Stimulated activated naive CD4-positive, alpha-beta T cell treated with Interleukin-2 at 50 U/mL for 16 hours (primary cell): ENCODE measurements at places on chromosomes 16 and 17.

GRCh38 chr17:20187049-20187448 is 177.9 kb downstream of the SPECC1 start:
- DNase-seq = no peak

- no peak for DNase-seq
Observed at GRCh38 chr16:85246473-85246872, 134.2 kb upstream of the CIBAR2 start.

DNA sequence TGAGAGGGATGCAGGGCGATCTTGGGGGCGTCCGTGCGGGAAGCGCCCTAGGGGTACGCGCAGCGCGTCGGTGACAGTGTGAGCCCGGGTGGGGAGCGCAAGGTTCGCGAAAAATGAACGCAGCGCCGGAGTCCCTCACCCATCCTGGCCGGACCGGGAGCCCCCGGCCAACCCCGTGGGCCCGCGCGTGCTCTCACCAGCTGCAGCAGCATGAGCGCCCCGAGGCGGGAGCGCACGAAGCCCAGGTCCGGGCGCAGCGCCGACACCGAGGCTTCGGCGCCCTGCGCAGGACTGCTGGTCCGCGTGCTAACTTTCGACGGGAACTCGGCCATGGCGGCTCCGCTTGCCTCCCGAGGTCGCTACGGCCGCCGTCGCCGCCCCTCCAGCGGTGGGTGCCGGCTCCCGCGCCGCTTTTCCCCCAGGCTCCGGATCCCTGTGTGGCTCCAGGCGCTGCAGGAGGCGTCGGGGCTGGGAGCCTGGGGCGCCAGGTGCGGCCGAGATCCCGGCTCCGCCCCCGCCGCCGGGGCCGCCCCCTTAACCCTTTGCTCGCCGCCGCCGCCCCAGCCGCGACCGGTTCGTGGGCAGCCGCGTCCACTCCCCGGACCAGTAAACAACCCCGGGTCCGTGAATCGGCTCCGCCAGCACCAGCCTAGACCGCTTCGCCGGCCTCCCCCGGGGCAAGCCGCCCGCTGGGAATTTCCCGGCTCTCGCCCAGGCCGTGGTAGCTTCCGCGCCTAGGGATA is at the start of gene PLLP:
TSS of gene PLLP (minus strand) at position 464 of the 743 bp plus-strand sequence. CDS start at position 332, 132 bp downstream.
- peak; percentile 31 for DNase-seq

- no peak for DNase-seq
Observed at GRCh38 chr16:30569746-30570635, 1.5 kb downstream of the ZNF688 start.

GRCh38 chr16:54031107-54031760 is 255.4 kb downstream of the IRX3 start:
- no peak for DNase-seq

DNA sequence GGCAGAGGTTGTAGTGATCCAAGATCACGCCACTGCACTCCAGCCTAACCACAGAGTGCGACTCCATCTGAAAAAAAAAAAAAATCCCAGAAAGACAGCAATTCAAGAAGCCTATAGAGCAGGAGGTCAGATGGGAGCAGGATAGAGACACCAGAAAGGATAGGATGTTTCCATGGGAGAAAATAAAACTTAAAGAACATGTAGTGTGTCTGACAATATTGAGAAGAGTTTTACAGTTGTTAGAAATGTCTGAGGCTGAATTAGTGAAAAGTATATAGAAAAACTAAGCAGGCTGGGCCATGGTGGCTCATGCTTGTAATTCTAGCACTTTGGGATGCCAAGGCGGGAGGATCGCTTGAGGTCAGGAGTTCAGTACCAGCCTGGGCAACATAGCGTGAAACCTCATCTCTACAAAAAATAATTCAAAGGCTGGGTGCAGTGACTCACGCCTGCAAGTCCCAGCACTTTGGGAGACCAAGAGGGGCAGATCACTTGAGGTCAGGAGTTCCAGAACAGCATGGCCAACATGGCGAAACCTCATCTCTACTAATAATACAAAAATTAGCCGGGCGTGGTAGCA is 15.3 kb upstream of the TRIM37 start:
- no peak for DNase-seq
